ENCODE measurements at places on chromosomes 1 and 21.

- no peak for DNase-seq
Observed at GRCh38 chr1:213977486-213977842, 10.3 kb upstream of the PROX1 start.

DNA sequence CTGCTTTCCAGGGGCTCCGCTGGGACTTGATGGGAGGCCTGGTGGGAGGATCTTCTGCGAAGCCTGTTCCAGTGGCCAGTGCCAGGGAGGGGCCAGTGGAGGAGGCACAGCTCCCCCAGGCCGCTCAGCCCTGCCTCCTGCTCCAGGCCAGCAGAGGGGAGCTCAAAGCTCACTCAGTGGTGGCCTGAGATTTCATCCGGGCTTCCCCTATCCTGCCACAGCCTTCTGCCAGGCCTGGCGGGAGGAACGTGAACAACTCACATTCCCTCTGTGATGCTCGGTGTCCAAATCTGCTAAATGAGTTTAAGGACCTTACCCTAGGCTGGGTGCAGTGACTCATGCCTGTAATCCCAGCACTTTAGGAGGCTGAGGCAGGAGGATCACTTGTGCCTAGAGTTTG, 3.3 kb downstream of the CLCNKB start:
- DNase-seq, result no peak

DNA sequence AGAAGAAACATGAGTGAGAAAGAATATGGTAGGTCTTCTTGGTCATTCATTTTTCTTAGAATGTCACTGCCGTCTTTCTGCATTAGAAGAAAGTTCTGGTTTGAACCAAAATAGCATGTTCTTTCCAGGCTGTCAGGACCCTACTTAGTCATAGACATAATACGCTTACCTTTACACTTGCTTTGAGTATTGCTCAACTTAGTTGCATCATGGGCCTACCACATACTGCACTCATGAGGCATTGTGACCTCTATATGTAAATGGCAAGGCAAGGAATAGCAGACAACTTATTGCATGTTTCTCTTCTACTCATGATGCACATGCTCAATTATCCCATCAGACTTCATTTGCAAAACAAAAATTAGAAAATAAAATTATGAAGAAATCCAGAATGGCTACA, 415.0 kb downstream of the HLX start:
- DNase-seq, result no peak

GRCh38 chr1:5969168-5969567, 23.1 kb downstream of the NPHP4 start:
- no peak for DNase-seq

DNA sequence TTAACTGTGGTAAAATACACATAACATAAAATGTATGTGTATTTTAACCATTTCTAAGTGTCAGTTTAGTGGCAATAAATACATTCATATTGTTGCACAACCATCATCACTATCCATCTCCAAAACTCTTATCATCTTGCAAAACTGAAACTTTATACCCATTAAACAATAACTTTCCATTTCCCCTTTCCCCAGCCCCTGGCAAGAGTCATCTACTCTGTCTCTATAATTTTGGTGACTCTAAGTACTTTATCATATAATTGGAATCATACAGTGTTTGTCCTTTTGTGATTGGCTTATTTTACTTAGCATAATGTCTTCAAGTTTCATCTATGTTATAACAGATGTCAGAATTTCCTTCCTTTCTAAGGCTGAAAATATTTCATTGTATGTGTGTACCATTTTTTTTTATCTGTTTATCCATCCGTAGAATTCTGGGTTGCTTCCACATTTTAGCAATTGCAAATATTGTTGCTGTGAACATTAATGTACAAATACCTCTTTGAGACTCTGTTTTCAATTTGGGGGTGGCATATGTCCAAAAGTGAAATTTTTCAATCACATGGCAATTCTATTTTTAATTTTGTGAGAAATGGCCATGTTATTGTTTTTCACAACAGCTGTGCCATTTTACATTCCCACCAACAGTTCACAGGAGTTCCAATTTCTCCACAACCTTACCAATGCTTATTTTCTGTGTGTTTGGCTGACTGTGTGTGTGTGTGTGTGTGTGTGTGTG, 153.9 kb upstream of the GORAB start:
- DNase-seq, result no peak

GRCh38 chr1:56758135-56758534, 61.1 kb downstream of the FYB2 start:
- no peak for DNase-seq

DNA sequence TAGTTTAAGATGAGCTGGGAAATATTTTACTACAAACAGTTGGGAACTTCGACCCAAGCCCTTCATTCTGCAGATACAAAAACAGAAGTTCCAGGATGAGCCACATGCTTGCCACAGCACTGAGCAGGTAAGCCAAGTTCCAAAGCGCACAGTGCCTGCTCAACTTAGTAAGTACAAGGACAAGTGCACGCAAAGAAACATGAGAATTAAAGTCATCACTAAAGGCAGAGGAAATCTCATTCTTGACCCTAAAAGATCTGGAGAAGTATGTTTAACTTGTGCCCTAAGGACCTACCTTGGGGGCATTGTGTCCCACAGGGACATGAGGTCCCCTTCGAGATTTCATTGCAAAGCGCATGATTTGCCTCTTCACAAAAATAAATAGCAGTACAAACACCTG, 1.2 kb upstream of the UBAP2L start:
- no peak for DNase-seq

GRCh38 chr1:172670791-172671190, 11.9 kb downstream of the FASLG start:
- no peak for DNase-seq

DNA sequence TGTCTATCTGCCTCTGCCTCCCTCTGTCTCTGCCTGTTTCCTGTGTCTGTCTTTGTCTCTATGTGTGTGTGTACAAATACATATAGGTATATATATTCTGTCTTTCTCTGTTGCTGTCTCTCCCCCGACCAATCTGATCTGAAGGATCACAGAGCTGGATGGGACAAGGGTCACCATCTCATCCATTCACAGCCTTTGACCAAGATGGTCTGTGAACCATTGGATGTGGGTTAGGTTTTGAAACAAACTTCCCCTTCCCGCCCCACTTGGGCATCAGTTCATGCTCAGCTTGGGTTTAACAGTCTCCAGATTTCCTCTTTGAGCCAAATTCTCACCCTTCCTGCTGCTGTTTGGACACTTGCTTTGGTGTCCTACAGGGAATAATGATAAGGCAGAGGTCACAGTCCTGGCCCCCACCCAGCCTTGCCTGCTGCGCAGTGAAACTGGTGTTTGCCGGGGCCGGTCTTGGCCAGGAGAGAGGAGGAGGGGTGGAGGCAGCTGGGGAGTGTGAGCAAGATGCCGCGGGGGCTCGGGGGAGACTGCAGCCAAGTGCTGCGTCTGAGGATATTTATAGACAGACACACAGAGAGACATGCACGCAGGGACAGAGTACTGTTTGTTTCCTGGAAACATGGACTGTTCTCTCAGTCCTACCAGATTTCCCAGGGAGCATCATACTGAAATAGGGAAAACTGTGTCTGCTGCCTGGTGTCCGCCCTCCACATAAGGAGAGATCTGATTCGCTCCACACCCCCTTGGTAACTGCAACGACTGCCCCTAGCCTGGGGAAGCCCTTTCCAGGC, 27.0 kb upstream of the BTG2 start:
- no peak for DNase-seq

DNA sequence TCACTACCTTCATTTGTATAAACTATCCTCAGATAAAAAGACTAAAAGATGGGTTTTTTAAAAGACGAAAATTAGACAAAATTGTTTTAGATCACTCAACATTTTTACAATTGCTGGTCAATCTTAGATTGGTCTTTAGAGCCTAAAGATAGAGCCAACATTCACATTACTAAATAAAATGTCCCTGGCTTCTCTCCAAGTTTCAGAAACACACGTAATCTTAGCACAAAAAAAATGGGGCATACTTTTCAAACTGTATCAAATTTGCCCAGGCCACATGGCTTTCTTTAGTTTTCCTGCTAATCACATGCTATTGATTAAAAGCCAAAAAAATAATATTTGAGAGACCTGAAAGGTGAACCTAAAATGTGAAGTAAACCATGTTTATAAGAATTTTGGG, 288.1 kb downstream of the DPYD start:
- no peak for DNase-seq

DNA sequence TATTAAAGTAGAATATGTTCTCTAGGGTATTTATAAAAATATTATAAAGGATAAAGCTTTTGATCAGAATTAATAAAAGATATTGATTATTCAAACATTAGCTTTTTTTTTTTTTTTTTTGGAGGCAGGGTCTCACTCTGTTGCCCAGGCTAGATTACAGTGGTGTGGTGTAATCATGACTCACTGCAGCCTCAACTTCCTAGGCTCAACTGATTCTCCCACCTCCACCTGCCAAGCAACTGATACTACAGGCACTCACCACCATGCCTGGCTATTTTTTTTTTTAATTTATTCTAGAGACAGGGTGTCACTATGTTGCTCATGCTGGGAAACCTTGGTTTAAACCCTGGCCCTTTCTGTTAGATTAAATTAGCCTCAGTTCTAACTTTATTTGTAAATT, 188.3 kb downstream of the CLEC20A start:
- DNase-seq, result no peak

GRCh38 chr21:42463861-42464515, 32.0 kb downstream of the RSPH1 start:
- DNase-seq, result no peak

DNA sequence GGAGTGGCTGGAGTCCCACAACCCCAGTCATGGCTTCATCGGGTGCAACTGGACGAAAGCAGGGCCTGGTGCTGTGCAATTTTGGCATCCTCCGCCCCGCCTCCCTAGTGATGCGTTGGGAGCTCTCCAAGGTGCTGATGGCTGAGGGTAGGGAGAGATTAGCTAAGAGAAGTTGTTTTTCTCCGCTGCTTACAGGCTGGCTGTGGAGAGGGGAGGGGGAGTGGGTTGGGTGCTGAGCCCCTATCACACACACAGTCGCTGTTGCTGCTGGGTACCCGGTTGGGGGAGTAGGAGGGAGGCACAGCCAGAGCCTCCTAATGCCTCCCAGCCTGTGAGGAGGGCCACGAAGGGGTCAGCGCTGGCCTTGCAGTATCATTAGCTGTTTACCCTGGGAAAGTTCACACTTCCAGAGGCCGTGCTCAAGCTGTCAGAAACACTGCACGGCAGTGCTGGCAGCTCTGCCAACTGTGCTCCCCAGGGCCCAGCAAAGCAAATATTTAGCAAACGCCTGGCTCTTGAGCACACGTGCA, 110.0 kb downstream of the GRIK3 start:
- DNase-seq, result no peak

GRCh38 chr21:33443194-33443593, 36.6 kb downstream of the TMEM50B start:
- DNase-seq, result no peak

GRCh38 chr1:77562596-77563150, 119.8 kb downstream of the ZZZ3 start:
- no peak for DNase-seq

DNA sequence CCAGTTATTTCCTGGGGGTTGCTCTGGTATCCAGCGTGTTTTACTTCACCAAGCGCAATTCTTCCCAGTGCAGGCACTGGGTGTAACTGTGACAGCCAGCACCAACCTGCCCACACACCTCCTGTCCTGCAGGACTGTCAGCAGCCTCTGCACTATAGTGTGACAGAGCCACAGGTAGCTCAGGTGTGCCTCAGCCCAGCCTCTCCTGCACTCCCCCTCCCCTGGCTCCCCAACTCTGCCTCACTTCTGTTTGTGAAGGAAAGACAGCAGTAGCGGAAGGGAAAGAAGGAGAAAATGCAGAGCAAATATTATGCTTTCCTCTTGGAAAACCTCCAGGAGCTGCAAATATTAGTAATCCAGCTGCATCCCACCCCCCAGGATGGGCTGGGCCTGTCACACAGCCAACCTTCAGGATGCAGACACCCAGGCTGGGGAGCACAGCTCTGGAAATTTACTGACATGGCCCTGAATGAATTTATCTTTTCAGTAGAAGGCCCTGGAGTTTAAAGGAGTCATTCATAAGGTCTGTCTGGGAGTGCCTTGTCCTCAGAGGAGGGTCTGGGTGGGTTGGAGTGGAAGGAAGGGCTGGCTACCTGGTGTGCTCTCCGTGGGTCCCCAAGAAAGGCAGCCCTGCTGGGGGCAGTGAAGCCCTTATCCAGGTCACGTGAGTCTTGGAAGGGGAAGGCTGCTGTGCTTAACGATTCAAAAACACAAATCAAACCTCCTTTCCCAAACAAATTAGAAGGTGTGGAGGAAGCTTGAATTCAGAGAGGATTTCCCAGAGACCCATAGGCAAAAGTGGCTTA, 20.9 kb downstream of the CAPN2 start:
- no peak for DNase-seq
